Activated naive CD4-positive, alpha-beta T cell treated with anti-CD3 and anti-CD28 coated beads, Interleukin-2, amount 10 ng/mL, durations not matched to agents 7 days and 5 days (primary cell): ENCODE measurements at places on chromosomes 12 and 14.

DNA sequence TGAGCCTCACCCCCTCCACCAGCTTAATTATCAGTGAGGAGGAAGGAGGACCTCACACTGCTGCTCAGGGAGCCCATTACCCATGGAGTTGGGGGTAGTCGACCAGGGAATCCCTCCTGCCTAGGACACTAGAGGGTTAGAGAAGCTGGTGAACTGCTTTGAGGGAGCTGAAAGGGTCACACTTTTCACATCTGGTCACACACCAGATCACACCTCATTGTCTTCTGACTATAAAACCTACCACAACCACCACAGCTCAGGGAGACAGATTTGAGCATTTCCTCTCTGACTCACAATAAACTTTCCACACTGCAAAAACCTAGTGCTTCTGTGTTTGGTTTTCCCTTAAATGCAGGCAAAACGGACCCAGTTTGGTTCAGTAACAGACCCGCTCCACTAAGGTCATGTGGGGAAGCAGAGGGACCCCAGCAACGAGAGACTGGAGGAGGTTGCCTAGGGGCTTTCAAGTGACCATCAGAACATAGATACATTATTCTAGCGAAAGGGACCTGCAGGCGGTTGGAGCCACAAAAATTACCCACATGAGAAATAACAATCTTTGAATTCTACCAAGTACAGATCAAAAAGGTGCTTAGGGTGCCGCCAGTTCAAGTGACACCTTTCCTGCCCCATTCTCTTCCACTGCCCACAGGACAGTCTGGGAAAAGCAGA lies 151.4 kb upstream of the AVPR1A start:
- no peak for DNase-seq

DNA sequence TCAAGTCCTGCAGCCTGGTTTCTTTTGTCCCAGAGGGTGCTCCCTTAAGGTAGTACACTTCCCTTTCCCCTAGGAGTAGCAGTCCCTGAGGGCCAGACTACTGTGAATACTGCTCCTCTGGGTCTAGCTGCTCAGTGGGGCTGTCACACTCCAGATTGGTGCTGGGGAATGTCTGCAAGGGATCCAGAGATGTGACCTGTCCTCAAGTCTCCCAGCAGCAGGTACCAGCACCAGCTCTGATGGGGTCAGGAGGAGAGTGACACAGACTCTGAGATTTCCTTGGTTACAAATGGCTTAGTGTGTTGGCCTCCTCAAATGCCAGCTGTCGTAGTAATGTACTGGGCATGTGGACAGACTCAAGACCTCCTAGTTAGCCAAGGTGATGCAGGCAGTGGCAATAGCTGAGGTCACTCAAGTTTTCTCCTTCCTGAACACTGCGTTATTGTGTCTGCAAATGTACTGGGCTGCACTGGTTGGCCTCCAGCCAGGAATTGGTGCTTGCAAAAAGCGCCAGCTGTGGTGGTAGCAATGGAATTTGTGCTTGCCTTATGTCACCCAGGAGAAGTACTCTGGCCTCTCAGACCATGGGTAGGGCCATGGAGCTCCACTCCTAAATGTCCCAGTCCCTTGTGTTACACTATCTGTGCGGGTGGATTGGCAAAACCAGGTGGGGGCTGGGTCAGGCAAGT lies 36.4 kb upstream of the AEBP2 start:
- no peak for DNase-seq

GRCh38 chr14:93926873-93927799 lies at the start of gene FAM181A:
Gene FAM181A, plus strand, starts transcription at chr14:93927344. Its CDS starts 942 bp downstream, at chr14:93928286.
- DNase-seq, result no peak

GRCh38 chr12:50786498-50787231 lies 22.8 kb downstream of the ATF1 start:
- no peak for DNase-seq

GRCh38 chr14:90820958-90821357 lies 4.7 kb upstream of the TTC7B start:
- peak; percentile 72 for DNase-seq

GRCh38 chr14:57884175-57884574 lies 18.3 kb upstream of the SLC35F4 start:
- DNase-seq, result no peak

DNA sequence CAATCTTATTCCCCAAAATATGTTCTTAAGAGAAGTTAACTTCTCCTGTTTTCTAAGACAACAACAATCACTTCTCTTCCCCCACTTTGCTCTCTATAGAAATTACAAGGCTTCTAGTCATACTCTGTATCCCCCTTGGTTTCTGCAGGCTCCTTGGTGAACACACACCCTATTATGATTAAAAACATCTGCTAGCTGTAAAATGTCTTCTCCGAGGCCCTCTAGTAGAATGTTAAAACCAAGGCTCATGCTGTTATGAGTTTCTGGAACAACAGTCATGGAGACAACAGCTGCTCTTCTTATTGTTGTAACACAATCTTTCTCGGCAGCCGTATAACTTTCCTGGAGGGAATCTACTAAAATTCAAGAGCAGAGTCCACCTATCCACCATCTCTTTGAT lies 397.5 kb upstream of the CCDC196 start:
- DNase-seq, result no peak

DNA sequence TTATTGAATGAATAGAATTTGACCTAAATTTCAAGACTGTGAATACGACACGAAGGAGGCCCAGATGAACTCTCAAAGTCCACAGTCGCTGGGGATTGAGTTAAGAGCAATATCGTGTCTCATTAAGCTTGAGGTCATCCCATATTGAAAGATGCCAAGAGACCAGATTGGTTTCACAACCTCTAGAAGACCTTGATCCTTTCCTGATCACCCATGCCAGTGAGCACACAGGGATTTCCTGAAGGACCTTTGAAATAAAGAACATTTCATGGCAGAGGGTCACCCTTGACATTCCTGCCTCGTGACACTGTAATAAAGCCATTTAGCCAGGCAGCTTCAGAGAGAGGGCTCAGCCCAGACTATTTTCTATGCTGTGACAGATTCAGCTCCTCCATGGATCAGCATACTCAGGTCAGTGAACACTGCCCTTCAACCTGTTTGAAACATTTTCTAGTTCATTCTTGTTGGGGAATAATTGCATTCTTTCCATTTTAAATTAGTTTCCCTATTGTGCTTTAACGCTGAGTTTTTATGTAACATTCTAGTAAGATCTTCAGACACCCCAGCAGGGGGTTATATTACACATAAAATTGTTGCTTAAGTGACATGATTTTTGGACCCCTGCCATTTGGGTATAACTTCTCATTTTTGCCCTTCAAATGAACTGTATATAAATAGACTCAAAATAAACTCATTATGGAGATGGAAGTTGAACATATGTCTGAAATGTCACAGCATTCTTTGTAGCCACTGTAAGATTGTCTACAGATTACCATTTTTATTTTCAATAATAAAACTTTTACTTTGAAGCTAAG lies 213.2 kb downstream of the C12orf50 start:
- no peak for DNase-seq

GRCh38 chr14:69387311-69387710 lies 10.8 kb downstream of the ERH start:
- DNase-seq, result no peak

- no peak for DNase-seq
Observed at GRCh38 chr14:61218767-61219166, 62.4 kb downstream of the TMEM30B start.

GRCh38 chr14:92903359-92903758 lies 19.6 kb upstream of the CHGA start:
- no peak for DNase-seq

GRCh38 chr12:108240027-108240785 lies 98.9 kb downstream of the CMKLR1 start:
- no peak for DNase-seq

GRCh38 chr14:55265197-55265596 lies 6.0 kb upstream of the FBXO34 start:
- no peak for DNase-seq
